ENCODE measurements at places on chromosomes 2 and 18. TPM values are rescaled to one million over a fixed set of nuclear protein-coding genes. Genes with fewer than 3 reads are reported as not detected.

Gene MERTK
- total RNA-seq: under 0.01 TPM

Gene TWIST2
- 58.7 TPM for total RNA-seq

Gene PDE11A
- total RNA-seq: under 0.01 TPM

Gene KRTCAP3
- not detected for total RNA-seq

Gene CRIM1
- total RNA-seq: 949 TPM

Gene CLHC1
- total RNA-seq: 14.8 TPM

Gene GCG
- total RNA-seq: not detected

Gene TMEM169
- total RNA-seq: 0.43 TPM

Gene REEP1
- total RNA-seq: under 0.01 TPM

Gene ANKRD30B
- 1.9 TPM for total RNA-seq

Gene GPATCH11
- total RNA-seq: 7.1 TPM

Gene CCDC178
- total RNA-seq: 0.43 TPM

Gene EFR3B
- total RNA-seq: under 0.01 TPM

Gene ANO7
- total RNA-seq: 0.64 TPM

Gene ASTL
- total RNA-seq: not detected

Gene LIMS2
- total RNA-seq: 28.9 TPM

Gene KCNE4
- total RNA-seq: 13.4 TPM
